Gastrocnemius medialis (tissue), 4 donors: ENCODE measurements at places on chromosomes 13 and 19.

GRCh38 chr13:106108346-106108745 is 427.1 kb downstream of the EFNB2 start:
- no peak for DNase-seq

DNA sequence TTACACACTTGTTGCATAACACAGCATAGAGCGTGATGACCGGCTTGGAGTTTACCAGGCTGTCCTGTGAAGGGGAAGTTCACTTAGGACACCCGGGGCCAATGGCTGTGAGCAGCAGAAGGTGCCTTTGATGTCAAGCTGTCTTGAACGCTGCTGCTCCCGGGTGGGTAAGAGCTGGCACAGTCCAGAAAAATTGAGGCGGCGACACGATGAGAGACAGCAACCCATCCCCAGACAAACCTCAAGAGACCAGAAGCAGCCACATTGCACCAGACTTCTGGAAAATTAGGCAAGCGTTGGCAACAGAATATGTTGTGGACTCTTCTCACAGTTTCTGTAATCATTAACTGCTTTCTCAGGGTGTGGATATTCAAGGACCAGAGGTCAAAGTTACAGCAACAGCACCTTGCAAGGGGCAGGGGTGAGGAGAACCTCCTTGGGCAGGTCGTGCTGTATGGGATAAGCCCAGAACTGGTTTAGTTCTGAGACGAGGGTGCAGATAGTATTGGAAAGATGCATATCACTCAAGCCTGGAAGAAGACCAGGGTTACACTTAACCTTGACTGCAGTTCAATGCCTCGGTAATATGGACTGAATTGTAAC is 10.1 kb downstream of the NFILZ start:
- DNase-seq = peak; percentile 50

- DNase-seq = no peak
These were observed 107.8 kb downstream of the SGCG start for GRCh38 chr13:23288564-23288963.

- DNase-seq = no peak
These were observed 18.4 kb downstream of the EPN1 start for GRCh38 chr19:55693336-55693974.

GRCh38 chr13:35378939-35379338 is 97.5 kb downstream of the MAB21L1 start:
- DNase-seq = no peak

DNA sequence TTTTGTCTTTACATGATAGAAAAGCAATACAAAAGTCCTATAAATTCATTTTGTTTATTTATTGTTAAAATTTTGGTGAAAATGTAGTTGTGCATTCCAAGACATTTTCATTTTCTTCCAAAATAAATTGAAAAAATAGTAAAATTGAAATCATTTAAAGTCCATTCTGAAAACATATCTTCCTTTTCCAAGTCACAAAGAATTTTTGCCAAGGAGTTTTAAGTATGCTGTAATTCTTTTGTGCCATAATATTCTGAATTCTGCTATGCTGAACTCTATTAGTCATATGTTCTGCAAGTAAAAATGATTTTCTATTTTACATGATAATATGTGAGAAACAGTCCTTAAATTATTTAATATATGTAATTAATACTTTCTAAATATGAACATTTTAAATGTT is 879.6 kb upstream of the SLC10A2 start:
- no peak for DNase-seq

- no peak for DNase-seq
These were observed 207.9 kb upstream of the MAB21L1 start for GRCh38 chr13:35684432-35684831.

GRCh38 chr13:49132479-49133002 is 87.6 kb upstream of the MLNR start:
- no peak for DNase-seq

DNA sequence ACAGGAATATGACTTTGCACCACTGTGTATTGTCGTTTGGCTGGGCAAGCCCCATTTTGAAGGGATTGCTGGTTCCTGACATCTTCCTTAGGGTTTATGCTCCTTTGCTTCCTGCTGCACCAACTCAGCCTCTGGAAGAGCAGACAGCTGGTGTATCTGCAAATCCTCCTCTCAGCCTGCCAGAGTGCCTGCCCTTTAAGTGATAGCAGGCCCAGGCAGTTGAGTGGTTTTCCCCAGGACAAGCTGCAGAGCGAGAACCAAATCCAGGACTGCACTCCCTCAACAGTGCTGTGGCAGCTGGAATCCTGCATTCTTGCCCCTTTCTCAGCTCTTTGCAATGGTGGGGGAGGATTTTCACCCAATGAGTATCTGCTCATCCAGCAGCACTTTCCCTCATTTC is 85.5 kb downstream of the ZNF429 start:
- DNase-seq = no peak

DNA sequence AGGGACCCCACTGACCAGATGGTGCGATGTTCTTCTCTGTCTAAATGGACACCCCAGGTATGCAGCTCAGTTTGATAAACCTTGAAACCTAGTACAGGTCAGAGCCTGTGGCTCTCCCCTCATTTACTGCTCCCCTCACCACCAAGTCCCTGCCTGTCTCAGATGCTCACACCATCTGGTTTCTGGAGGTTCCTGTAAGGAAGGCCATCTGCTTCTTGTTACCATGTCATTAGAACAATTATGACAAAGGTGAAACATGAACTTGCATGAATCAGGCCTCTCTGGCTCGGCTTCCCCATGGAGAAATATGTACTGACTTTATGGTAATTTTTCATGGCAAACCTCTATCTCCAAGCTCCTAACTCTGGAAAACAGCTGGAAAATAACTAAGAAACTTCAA is 965.7 kb downstream of the UQCRFS1 start:
- no peak for DNase-seq

GRCh38 chr13:22243469-22244163 is 572.7 kb downstream of the FGF9 start:
- DNase-seq = no peak

DNA sequence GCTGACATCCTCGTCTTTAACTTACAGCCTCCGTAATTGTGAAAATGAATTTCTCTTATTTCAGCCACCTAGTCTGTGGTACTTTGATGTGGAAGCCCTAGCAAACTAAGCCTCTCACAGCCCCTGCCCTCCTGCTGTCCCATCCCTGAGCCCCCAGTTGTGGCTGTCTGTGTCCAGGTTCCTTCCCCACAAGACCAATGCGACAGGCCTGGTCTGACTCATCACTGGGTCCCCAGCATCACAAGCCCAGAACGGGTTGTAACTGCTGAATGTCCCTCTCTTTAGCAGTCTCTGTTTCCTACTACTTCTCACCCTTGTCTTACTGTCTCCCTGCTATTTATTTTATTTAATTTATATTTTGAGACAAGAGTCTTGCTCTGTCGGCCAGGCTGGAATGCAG is 5.7 kb downstream of the POU2F2 start:
- no peak for DNase-seq
